ENCODE measurements at places on chromosomes 2 and 18.

DNA sequence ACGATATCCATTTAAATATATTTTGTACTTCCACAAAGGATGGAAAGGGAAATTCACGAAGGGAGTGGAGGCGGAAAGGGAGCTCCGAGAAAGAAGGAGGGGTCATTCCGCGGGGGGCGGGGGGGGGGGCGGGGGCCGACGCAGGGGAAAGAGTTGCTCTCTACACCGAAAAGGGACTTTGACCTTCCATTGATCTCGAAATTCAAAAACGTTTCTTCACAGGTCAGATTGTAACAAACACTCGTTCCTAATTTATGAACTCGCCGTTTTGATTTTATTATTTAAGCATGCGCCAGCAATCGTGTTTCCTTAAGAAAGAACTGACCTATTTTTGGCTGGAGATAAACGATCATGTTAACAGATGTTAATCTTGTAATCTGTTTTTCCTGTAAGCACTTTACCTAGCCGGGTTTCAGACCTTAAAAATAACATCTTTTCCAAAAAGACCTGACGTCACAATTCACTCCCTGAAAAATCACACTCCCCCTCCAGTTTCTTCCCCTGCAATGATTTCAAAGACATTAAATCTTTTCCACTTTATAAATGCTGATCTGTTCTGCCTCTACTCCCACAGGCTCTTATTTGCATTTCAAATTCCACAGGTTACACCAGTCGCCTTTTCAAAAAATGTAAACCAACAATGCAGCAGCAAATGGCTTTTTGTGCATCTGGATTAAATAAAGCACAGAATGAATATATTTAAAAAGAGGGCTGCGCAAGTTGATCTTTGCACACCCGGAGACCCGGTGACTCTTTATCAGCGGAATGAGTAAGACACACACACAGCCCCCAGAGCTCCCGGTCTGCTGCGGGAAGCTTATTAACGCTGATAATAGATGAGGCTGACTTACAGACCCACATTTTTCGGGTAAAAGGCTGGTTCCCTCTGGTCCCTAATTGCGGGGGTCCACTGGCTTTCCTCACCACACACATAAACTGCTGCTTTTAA, 1.6 kb downstream of the ZNF516 start:
- DNase-seq = peak; percentile 64

DNA sequence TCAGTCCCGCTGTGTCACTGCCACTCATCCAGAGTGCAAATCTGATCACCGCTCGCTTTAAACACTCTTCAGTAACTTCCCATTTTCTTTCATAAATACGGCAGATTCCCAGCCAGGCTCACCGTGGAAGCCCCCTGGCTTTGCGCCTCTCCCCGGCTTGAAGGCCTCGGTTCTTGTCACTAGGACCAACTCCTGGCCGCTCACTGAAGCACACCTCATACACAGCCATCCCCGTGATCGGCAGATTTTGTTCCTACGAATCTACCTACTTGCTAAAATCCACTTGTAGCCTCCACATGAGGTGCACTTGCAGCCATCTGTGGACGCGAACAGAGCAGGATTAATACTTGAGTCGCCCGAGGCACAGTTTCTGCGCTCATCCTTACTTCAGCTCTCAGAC, 462.4 kb upstream of the MYT1L start:
- DNase-seq = no peak

- no peak for DNase-seq
Observed at GRCh38 chr2:68441994-68442322, 25.1 kb downstream of the FBXO48 start.

DNA sequence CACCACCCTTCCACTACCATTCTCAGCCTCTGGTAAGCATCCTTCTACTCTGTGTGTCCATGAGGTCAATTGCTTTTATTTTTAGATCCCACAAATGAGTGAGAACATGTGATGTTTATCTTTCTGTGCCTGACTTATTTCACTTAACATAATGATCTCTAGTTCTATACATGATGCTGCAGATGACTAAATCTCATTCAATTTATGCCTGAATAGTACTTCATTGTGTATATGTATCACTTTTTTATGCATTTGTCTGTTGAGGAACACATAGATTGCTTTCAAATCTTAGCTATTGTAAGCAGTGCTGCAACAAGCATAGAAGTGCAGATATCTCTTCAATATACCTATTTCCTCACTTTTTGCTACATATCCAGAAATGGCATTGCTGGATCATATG, 733.3 kb downstream of the SUCLG1 start:
- DNase-seq = no peak

- no peak for DNase-seq
Observed at GRCh38 chr18:33928231-33928630, 296.5 kb downstream of the NOL4 start.

DNA sequence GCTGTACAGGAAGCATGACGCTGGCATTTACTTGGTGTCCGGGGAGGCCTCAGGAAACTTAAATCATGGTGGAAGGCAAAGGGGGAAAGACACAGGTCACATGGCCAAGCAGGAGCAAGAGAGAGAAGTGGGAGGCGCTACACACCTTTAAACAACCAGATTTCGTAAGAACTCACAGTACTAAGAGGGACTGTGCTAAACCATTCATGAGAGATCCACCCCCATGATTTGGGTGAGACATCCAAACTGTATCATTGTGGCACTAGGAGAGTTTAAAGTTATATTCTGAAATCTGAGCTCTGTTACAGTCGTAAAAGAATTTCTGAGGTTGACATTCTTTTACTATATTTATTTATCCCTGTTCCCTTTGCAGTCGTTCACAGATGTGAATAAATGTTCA, 116.6 kb downstream of the ICA1L start:
- DNase-seq = no peak

DNA sequence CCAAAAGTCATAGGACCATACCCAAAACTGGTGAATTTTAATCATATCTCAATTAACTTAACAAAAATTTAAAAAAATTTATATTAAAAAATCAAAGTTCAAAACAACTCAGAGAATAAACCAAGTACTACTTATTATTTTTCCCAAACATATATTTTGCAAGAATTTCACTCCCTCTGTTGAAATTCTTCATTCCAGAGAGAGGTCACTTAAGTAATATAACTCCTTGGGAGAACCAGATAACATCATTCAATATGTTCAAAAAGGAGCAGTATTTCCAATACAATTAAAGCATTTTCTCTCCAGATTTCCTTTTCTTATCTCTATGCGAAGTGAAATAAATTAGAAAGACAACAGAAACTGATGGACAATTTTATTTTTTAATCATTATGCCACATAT, 165.9 kb upstream of the RND3 start:
- no peak for DNase-seq

DNA sequence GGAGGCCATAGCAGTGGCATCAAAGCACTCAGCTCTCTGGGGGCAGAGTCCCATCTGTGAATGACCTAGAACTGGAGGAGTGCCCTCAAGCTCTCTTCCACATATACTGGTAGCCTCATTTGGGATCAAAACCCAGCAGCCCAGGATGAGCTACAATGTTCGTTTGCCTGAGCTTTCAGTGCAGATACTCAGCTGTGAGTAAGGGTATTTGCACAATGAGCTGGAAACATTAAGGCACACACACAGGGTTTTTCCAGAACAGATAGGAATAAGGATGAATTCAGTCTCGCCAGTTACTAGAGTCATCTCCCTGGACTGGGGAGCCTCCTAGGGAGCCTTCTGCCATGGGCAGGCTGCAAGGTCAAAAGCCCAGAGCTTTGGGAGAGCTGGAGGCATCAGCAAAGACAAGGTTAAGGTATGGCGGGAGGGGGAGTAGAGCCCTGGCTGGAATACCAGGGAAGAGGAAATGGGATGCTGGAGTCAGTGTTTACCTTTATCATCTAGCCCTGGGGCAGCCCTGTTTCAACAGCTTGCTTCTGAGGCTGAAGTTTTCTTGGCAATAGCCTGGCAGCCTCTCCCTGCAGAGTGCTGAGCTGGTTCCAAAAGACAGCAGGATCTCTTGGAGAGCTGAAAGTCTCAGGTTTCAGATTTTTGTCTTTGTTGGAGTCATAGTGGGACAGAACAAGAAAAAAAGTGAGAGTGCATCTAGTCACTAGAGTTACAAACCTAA, 187.7 kb downstream of the LOXHD1 start:
- no peak for DNase-seq
